ENCODE measurements at places on chromosomes 7 and 10.

DNA sequence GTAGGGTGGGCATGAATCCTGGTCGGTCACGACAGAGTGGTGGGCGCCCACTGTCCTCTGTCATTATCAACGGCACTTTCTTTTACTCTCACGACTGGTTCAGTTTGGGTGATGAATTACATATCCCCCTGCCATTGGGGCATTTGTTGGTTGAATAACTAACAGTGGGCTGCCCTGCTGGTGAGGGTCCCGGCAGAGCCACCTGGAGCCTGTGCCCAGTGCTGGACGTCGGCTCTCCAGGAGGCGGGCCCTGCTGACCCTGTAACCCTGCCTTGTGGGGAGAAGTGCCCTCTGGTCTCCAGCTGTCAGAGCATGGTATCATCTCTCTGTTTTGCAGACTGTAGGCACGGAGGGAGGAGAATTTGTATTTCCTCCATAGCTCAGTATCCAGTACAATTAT, 199.1 kb downstream of the GLRX3 start:
- DNase-seq, result no peak

DNA sequence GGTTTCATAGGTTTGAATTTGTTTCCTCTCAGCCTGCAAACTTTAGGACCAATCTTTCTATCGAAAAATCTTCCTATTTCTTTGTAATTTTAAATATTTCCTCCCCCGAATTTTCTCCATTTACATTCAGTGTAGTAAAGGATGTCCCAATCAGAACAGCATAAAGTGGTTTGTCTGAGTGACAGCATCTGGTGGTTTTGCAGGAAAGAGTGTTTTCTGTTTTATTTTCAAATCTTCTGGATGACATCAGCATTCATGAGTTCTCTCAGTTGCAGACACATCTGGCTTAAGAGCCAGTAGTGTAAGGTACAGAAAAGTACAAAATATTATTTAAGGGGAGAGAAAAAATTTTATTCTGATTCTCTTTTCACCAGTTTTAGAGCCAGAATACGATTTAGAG, 634.8 kb downstream of the PHTF2 start:
- DNase-seq, result no peak

DNA sequence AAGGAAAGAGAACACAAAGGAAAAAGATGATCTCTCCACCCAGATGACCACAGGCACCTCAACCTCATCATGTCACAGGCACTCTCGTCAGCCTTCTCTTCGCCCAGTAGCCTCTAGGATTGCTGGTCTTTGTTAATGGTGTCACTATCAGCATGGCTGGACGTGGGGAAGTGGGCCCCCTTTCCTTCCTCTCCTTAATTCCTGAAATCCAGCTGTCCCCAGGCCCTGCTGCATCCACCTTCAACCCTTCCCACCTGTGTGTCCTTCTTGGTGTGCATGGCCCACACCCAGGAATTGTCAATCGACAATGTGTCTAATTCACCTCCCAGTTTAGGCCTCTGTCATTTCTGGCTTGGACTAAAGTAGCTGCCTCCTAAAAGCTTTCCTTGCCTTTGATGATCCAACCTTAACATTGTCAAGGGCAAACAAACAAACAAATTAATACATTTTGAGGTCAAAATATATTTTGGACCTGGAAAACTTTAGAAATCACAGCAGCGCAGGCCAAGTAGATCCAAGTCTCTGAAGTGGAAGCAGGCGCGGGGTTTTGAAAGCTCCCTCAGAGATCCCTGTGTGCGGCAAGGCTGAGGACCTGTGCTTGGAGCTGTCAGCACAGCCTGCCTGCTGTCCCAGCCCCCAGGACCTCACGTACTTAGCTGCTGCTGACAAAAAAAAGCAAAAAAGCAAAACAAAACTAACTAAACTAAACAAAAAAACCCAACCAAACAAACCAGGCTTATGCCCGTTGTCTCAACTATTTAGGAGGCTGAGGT, 193.3 kb upstream of the LYZL2 start:
- no peak for DNase-seq

- DNase-seq, result no peak
Observed at GRCh38 chr7:4809091-4809591, 33.7 kb downstream of the AP5Z1 start.

GRCh38 chr10:112663234-112664125, 216.5 kb downstream of the VTI1A start:
- DNase-seq, result no peak

- no peak for DNase-seq
Observed at GRCh38 chr10:75375838-75376237, 25.7 kb downstream of the ZNF503 start.

DNA sequence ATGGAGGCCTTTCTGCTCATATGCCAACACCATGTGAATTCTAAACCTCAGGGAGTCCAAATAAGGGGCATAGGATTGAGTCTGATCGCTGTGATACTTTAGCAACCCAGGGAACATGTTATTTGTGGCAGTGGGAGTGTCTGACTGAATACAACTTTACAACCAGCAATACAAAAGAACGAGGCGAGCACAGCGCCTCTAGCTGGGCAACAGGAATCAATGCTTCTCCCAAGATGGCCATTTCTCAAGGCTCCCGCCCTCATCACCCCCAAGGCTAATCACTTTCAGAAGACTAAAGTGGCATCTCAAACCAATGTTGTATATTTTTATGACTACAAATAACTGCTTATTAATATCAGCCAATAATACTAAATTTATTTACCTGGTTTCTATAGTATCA, 28.1 kb downstream of the YWHAG start:
- DNase-seq, result no peak

GRCh38 chr10:96292971-96293920, 11.0 kb upstream of the DNTT start:
- DNase-seq, result no peak

DNA sequence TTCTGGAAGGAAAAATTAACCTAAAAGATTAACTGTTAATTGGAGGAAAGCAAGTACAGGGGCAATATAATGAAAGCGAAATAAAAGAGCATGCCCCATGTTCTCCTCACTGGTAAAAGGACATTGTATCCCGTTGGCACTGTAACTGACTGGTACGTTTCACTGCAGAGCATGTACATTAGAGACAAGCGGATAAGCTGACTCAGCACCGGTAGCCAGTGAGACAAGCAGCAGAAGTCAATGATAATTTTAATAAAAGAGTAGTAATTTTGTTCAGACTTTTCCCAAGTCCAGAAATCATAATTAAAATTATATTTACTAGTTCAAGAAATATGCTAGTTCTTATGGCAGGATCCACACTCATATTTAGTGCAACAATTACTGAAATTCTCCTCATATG, 161.5 kb upstream of the VWC2 start:
- no peak for DNase-seq

DNA sequence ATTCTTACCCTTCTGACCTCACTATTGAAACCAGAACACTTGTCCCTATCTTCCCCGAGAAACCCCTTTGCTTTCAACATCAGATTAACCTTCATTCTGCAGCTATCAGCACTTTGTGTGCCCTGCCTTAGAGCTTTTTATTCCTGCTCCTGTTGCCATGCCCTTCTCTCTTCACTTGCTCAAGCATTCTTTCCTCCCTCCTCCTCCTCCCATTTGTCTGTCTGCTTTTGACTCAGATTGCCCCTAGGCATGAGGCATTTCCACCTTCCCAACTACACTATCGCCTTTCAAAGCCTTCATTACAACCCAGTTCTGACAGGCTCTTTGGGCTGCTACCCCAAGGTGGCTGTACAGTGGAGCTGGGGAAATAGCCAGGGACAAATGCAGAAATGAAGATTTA, 143.3 kb downstream of the SLC25A13 start:
- DNase-seq, result no peak

All from stimulated activated CD4-positive, alpha-beta T cell treated with anti-CD3 and anti-CD28 coated beads, Interleukin-1b, Interleukin-23, amount 100 ng/mL, for 1 hour (primary cell).